ENCODE measurements at places on chromosomes 2 and 18. TPM values are rescaled to one million over a fixed set of nuclear protein-coding genes. Genes with fewer than 3 reads are reported as not detected.
A peak's percentile ranks its signal among the peaks of the same experiment; 100 is the strongest.

GRCh38 chr2:63827749-63828148 is 13.9 kb upstream of the UGP2 start:
- peak; percentile 61 for DNase-seq

- no peak for DNase-seq
These were observed 60.8 kb downstream of the CEP192 start for GRCh38 chr18:13051950-13052349.

GRCh38 chr2:114001937-114002336 is 112.0 kb downstream of the ACTR3 start:
- DNase-seq: no peak

DNA sequence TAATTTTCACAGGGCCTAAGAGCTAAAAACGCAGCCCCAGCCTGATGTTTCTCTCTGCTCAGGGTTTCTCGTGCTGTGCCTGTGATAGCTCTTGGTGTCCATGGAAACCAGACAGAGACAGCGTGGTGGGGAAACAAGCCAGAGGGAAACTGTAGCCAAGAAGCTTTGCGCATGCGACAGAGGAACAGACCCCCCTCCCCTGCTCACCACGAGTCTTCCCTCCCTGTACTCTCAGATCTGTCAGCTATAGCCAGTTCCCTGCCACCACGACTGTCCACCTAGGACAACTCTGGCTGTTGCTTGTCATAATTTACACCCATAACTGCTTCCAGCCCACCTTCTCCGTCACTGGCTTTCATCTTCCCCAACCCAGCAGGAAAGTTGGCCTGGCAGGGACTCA is 13.2 kb upstream of the DNAJC27 start:
- peak; percentile 96 for DNase-seq

- no peak for DNase-seq
These were observed 289.9 kb downstream of the LRRTM1 start for GRCh38 chr2:80014637-80015036.

DNA sequence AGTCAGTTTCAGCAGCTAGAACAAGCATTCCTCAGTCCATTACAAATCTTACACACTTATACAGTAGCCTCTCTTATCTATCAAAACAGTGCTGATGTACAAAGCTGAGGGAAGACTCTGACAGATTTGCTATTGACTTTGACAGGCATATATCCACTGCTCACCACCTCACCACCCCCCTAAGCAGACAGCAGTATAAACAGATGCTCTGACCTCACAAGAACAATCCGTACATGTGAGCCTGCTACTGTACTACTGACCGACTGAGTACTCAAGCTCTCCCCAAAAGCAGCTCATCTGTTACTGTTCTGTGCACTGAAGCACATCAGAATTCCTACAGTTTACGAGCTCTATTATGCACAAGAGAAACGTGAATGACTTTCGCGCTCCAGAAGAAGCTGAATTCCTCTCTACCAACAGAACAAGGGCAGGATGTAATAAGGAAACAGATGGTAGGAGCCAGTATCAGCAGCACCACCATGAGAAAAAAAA is 95.6 kb upstream of the PDE1A start:
- DNase-seq: peak; percentile 38

DNA sequence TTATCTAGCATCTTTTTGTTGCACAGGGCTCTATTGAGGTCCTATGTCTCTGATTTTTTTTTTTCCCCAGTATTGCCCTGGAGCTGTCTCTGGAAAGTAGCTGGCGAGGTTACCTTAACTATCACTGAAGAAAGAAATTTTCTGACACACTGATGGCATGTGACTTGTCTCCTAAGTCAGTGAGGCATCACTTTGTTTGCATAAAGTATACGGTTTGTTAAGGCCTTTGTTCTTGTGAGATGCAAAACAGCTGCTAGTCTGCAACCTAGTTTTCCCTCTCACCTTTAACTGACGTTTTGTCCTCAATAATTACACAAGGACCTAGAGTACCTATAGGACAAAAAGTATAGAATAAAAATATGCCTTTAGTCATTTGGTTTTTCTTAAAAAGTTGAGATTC is 41.8 kb downstream of the UBXN4 start:
- DNase-seq: no peak

GRCh38 chr2:6883448-6884122 is 6.0 kb downstream of the RSAD2 start:
- peak; percentile 22 for DNase-seq

GRCh38 chr2:29267720-29268119 is 152.5 kb downstream of the CLIP4 start:
- DNase-seq: no peak

- no peak for DNase-seq
These were observed 8.5 kb upstream of the RPE start for GRCh38 chr2:209993968-209994367.

DNA sequence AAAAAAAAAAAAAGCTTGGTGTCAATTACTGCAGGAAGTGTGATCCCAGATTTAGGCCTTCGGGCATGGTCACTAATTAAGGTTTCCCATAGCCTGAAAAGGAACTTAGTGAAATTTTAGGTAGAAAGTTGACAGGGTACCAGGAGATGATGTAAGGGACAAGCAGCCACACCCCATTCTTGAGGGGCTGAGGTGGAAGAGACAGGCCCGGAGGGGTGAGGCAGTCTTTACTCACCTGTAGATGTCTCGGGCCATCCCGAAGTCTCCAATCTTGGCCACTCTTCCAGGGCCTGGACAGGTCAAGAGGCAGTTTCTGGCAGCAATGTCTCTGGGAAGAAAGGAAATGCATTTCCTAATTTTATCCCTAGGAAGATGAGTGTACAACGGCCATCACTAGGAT is 94.3 kb downstream of the CLIP4 start:
- DNase-seq: no peak

DNA sequence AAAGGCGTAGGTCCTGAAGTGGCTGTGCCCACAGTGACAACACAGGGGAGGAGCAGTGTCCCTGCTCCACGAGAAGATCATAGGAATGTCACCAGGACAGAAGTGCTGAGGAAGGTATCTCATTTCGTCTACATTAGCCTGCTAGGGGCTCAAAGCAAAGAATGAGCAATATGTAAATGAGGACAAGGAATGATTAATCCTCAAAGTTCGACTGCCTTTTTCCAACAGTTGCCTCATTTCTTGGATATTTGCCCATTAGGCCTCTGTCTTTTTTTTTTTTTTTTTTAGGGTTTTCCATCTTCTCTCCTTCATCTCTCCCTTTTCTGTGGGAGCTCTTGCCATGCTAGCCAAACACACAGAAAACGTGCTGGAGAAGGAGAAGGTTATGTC is 105.2 kb upstream of the ARHGAP28 start:
- no peak for DNase-seq

DNA sequence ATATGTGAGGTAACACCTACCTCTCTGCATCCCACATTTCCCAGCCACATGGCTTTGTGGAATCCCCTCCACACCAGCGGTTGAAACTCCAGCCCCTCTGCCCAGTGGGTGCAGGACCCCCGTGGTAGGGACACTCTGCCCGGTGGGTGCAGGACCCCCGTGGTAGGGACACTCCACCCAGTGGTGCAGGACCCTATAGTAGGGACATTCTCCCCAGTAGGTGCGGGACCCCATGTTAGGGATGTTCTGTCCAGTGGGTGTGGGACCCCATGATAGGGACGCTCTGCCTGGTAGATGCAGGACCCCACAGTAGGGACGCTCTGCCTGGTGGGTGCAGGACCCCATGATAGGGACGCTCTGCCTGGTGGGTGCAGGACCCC is 11.5 kb downstream of the COPS9 start:
- DNase-seq: no peak

DNA sequence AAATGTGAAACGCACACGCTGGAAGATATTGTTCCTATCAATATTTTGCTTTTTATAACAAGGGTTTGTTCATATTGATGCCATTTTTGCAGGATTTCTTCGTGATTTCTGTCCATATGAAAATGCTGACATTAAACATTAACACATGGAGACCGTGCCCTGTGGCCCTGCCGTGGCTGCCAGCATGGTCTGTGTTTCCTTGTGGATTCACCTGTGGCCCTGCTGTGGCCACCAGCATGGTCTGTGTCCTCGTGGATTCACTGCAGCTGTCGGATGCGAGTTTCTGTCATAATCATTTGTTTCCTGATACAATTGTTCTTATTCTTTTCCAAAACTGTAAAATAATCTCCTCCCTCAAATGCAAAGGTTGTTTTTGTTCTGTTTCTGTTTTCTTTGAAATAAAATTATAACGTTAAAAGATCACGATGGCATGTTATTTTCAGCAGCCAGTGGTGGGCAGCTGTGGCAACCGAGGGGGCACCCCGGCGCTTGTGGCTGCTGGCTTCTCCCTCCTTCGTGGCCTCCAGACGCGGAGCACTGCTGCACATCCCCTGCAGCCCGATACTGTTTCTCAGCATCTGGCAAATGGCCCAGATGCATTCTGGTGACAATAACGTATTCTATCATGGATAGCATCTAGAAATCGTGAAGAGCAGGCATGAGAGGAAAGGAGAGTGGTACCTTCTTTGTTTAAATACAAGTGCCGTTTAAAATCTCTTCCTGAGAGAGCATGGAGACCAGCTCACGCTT is 143.5 kb downstream of the PTGR3 start:
- no peak for DNase-seq

DNA sequence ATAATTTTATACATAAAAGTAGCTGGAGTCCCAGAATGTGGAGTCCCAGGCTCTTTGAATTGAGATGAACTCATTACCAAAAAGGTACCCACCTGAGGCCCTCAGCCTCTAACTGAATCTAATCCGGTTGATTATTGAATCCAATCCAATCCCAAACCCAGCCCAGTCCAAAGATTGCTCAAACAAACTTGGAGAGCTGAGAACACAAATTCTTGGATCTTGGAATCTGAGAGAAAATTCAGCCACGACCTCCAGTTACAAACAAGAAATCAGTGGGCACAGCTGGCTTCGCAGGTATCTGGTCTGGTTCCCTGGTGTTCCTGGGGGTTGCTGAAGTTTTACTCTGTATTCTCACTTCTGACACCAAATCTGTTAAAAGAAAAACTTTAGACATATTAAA is 28.4 kb upstream of the RHOB start:
- DNase-seq: no peak

The GKN1 gene
- not detected for total RNA-seq

The SRD5A2 gene
- 0.72 TPM for total RNA-seq

The VIT gene
- total RNA-seq: 3.9 TPM

Measured in umbilical cord (tissue), 2 donors.